Naive B cell (primary cell): ENCODE measurements at places on chromosomes 16 and 17. TPM values are rescaled to one million over a fixed set of nuclear protein-coding genes. Genes with fewer than 3 reads are reported as not detected.

GRCh38 chr16:49349446-49350168, 24.0 kb upstream of the C16orf78 start:
- H3K27me3 ChIP-seq, result peaks cover 21% of the 10 kb centered on the region
- H3K27ac ChIP-seq, result no peak overlapping the region
- no peak for DNase-seq
- no peaks in the 10 kb centered on the region for H3K36me3 ChIP-seq
- H3K4me3 ChIP-seq, result no peak overlapping the region
- no peaks in the 10 kb centered on the region for H3K4me1 ChIP-seq

DNA sequence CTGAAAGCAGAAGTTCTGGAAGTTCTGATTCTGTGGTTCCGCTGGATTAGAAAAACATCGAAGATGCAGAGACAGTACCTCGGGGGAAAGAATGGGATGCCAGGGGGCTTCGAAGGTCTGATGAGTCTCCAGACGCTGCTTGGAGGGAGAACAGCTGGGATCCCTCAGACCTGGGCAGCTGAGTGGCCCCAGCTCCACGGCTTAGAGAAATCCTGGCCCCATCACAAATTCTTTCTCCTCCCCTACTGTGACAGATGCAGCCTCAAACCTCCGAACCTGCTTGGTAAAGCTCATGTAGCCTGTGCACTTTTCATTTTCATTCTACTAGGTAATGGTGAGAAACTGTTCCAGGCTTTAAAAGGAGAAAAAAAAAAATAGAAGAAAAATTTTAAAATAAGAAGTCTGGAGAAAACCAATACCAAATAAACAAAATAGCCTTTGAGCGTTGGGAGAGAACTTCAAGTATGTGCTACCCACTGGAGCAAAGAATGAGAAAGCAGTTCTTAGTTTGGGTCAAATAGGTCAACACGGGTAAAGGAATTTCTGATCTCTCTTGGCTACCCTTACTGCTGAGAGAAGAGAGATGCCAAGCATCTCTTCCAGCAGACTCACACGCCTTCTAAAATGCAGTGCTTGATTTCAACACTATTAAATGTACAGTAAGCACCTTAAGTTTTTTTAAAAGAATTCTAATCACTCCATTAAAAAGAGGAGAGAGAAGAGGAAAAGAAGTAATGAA, 19.9 kb downstream of the MAF start:
- no peak overlapping the region for H3K4me3 ChIP-seq
- H3K27ac ChIP-seq, result no peak overlapping the region
- peaks cover 45% of the 10 kb centered on the region for H3K27me3 ChIP-seq
- no peaks in the 10 kb centered on the region for H3K36me3 ChIP-seq

DNA sequence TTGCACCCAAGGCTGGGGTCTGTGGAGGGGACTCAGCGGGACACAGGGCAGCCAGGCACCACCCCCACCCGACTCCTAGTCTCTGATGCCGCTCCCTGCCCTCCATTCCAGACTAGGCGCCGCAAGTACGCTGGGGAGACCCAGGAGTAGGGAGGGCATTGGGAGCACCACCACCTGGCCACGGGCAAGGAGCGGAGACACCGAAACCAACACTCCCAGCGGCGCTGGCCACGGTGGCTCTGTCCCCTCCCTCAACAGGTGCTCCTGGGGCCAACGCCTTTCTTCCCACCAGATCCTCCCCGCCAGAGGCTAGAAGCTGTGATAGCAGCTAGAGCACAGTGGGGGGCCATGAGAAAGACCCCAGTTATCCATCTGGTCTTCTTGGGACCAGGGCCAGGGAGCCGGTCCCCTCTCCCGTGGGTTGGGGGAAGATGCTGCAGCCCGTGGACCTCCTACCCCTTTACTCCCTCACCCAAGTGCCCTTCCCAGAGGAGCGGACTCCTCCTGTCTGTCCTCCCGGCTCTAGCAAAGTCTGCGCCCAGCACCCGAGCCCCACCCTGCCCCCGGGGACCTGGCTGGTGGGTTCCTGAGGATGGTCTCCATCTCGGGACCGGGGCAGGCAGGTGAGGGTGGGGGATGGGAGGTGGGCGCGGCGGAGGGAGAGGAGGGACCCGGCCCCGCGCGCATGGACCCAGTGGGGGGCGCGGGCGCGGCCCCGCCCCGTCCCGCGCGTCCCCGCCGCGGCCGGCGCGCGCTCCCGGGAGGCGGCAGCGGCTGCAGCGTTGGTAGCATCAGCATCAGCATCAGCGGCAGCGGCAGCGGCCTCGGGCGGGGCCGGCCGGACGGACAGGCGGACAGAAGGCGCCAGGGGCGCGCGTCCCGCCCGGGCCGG, at the start of gene SYNGR3:
Gene SYNGR3 (plus strand): TSS at position 762 of the 892 bp plus-strand sequence. CDS start 133 bp downstream, outside the sequence.
- no peaks in the 10 kb centered on the region for H3K36me3 ChIP-seq
- H3K27ac ChIP-seq, result peak within 1 kb of the TSS; percentile 24
- no peaks in the 10 kb centered on the region for H3K27me3 ChIP-seq
- no peak for DNase-seq
- peak within 1 kb of the TSS; percentile 81 for H3K4me3 ChIP-seq

DNA sequence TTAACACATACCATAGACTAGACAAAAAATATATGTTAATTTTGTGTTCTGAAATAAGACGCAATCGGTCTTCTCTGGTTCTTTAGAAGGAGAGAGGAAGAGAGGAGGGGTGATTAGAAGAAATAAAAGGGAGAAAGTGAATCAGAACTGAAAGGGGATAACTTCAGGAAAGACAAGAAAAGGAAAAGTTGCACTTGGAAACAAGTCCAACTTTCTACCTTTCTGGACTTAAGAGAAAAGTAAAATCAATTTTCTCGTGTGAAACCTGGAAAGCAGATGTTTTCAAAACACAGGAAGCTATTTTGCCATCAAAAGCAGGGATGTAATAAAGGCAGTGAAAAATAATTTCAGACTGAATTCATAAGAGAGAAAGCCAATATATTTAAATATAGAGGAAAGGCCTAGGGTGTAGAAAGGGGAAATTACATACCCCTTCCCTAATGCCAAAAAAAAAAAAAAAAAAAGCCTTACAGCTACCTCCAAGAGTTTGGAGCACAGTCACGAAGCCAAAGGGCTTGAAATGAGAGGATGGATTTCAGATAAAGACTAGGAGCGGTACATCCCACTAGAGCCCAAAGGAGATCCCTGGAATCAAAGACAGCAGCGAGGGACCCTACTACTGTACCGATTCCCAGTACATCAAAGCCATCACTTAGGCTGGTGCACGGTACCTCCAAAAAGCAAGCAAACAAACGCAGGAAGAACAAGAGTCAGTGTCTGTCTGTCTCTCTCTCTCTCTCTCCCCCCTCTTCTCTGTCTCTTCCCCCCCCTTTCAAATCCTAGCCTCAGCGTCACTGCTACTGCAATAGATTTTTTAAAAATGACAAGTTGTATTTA, 12.1 kb upstream of the ZFHX3 start:
- no peak for DNase-seq
- H3K36me3 ChIP-seq, result peaks cover 8% of the 10 kb centered on the region
- peaks cover 60% of the 10 kb centered on the region for H3K27me3 ChIP-seq

DNA sequence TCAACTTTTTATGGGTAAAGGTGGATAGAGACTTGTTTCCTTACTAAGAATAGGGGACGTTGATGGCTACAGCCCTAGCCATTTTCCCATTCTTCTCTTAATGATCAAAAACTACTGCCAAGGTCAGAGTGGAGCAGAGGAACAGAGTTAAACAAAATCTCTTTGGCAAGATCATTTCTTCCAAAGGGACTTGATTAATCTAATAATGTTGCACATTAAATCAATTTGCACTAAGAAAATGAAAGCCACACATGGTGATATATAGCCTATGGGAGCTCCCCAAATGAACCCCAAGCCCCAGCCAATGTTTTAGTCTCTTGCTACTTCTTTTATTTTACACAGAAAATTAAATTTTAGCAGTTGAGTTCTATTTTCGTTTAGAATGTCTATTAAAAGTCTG, 954.5 kb upstream of the SOX9 start:
- H3K4me3 ChIP-seq, result no peak overlapping the region
- no peak for DNase-seq
- no peak overlapping the region for H3K27ac ChIP-seq
- no peaks in the 10 kb centered on the region for H3K27me3 ChIP-seq

DNA sequence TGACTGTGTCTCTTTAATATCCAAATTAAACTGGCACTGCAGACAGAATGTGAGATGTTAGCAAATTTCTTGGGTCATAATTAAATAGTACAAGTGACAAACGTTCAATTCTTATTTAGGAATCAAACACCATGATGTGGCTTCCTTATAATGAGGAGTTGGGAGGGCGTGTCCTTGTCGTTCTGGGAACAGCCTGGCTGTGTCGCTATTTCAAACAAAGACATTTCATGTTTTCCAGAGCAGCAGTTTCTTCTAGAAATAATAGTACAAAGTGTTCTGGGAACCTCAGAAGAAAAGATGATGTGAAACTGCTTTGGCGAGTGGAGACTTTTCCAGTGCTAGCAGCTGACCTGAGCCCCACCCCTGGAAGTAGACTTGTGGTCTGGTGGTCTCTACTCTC, 301.7 kb upstream of the N4BP1 start:
- no peak overlapping the region for H3K4me3 ChIP-seq
- H3K27ac ChIP-seq, result no peak overlapping the region
- no peaks in the 10 kb centered on the region for H3K4me1 ChIP-seq

GRCh38 chr16:81711657-81712319, 67.3 kb upstream of the PLCG2 start:
- H3K27me3 ChIP-seq, result no peaks in the 10 kb centered on the region
- no peak overlapping the region for H3K4me3 ChIP-seq
- no peak overlapping the region for H3K27ac ChIP-seq
- peaks cover 21% of the 10 kb centered on the region for H3K36me3 ChIP-seq
- no peak for DNase-seq

DNA sequence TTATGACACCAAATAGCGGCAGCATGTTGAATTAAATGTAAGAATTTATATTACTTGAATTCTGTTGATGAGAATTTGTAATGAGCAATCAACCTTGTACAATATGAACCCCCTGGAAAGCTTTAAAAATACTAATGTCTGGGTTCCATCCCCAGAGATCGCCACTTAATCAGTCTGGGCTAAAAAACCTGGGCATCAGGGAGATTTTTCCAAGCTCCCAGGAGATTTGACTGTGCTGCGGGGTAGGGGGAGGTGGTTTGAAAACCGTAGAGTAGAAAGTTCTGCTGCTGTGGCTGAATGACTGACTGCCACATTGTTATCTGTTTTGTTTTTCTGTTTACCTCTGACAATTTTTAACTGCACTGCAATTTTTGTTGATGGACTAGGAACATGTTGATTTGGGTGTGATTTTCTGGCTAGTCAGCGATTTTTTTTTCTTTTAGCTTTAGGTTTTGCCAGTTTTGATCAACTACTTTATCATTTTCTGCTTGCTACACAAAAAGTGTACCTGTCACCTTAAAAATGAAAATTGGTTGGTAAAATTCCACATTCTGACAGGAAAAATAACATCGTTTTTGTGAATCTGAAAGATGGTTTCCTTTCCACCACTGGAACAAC, 79.3 kb downstream of the PCTP start:
- H3K36me3 ChIP-seq, result no peaks in the 10 kb centered on the region
- H3K27ac ChIP-seq, result no peak overlapping the region
- DNase-seq, result no peak
- peaks cover 11% of the 10 kb centered on the region for H3K27me3 ChIP-seq
- H3K4me1 ChIP-seq, result no peaks in the 10 kb centered on the region
- H3K4me3 ChIP-seq, result no peak overlapping the region

- H3K4me3 ChIP-seq, result no peak overlapping the region
- DNase-seq, result no peak
- peaks cover 18% of the 10 kb centered on the region for H3K36me3 ChIP-seq
- no peaks in the 10 kb centered on the region for H3K27me3 ChIP-seq
- peaks cover 25% of the 10 kb centered on the region for H3K4me1 ChIP-seq
Observed at GRCh38 chr16:67770346-67770991, 35.9 kb downstream of the RANBP10 start.

DNA sequence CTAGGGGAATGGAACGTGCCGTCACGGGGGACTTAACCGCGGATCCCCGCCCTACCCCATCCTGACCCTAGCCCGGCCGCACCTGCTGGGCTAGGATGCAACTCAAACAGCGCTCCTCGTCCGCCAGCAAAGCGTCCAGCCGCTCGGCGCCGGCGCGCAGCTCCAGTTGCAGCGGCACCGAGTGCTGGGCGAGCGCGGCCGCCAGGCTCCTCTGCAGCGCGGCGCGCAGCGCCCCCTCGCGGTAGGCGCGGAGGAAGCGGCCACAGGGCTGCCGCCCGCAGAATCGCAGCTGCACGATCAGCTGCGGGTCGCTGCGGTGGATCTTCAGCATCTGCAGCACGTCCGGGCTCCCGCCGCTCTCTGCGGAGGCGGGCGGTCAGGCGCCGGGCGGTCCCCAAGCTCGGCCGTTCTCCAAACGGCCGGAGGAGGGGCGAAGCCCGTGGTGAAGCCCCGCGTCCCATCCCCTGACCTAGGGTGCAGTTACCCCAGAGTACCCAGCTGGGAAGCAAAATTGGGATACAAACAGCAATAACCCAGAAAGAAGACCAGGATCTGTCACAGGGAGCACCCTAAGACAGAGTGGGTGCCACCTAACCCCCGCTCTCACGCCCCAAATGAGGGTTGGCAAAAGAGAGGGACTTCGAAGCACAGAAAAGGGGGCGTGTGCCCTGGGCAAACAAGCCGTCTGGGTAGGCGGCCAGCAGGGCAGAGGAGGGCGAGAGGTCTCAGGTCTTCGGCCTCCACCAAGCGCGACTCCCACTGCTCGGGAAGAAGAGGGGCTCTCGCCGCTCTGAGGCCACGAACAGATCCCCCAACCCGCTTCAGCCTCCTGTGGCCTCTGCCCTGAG, 4.2 kb downstream of the TRADD start:
- H3K4me1 ChIP-seq, result peaks cover 44% of the 10 kb centered on the region
- no peaks in the 10 kb centered on the region for H3K36me3 ChIP-seq

Gene CACNG3
- not detected for polyA plus RNA-seq

Gene CCDC200
- polyA plus RNA-seq, result 0.82 TPM

Gene TCAP
- 0.25 TPM for polyA plus RNA-seq

Gene WSCD1
- not detected for polyA plus RNA-seq

Gene KRTAP2-2
- polyA plus RNA-seq, result not detected
